Lung microvascular endothelial cell (primary cell): ENCODE measurements at places on chromosomes 3 and 15. TPM values are rescaled to one million over a fixed set of nuclear protein-coding genes. Genes with fewer than 3 reads are reported as not detected.

CLDN18 gene
- total RNA-seq: not detected in 2 replicates

ZNF620 gene
- 3.5 and 6.5 TPM in 2 replicates for total RNA-seq

SNAP23 gene
- total RNA-seq: 148 and 150 TPM in 2 replicates

EFHB gene
- total RNA-seq: under 0.01 and 0.20 TPM in 2 replicates

SLC2A2 gene
- not detected in 2 replicates for total RNA-seq

- no peak for DNase-seq
These were observed 63.7 kb upstream of the SMAD6 start for GRCh38 chr15:66638377-66638776.

- no peak for DNase-seq
These were observed 77.7 kb downstream of the CRYGS start for GRCh38 chr3:186466391-186466974.

DNA sequence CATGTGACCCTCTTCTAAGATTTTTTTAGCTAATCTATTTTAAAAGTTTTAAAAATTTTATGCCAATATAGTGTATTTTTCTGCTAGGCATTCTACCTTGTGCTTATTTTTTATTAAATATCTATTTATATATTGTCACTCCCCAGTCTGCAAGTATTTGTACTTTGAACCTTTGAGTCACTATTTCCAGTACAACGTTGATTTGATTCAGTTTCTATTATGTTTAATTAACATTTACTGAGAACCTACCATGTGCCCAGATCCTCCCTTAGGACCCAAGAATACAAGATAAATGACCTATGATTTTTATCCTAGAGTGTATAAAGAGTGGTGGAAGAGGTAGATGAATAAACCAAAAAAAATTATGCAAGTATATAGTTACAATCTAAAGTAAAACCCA lies 311.2 kb downstream of the DOCK3 start:
- DNase-seq: no peak

GRCh38 chr3:11480663-11481298 lies 162.9 kb downstream of the VGLL4 start:
- DNase-seq: no peak

DNA sequence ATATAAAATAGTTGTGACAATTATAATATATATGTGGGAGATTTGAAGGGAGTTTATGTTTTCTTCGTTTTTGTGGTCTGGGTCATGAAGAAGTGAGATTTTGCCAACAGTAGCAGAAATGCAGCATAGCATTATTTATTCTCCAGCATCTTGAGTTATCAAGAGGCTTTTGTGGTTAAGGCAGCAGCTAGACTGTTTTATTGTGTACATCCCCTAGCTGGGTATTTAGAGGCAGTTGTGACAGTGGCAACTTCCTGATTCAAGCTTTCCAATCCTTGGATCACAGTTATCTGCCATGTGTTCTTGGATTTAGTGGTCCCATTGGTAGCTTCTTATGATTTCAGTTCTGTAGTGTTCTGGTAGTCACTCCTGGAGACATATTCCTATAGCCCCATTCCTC lies 29.0 kb downstream of the ARIH1 start:
- DNase-seq: no peak

DNA sequence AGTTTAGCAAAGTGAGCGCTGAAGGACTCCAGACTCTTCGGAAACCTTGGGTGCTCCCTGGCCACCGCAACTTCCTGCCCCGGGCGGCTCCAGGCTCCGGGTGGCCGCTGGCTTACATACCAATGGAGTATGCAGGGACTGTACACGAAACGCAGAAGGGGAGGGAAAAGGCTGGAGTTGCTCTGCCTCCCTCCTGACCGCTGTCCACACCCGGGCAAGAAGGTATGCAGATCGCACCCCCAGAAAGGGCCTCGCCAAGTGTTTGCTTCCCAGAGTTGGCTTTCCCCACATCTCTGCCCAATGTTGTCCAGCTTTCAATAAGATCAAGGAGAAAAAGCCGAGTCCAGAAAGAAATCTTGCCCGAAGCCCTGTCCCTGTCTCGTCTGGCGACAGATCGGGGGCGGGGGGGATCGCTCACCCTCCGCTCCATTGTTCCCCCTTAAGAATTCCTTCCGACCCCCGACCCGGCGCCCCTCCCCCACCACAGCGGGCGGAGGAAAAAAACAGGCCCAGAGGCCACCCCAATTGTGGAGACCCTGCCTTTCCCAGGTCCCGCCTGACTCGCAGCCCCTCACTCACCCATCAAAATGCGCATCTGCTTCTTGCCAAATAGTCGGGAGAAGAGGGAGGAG lies 533 bp downstream of the ARF4 start:
- DNase-seq: peak; percentile 77

DNA sequence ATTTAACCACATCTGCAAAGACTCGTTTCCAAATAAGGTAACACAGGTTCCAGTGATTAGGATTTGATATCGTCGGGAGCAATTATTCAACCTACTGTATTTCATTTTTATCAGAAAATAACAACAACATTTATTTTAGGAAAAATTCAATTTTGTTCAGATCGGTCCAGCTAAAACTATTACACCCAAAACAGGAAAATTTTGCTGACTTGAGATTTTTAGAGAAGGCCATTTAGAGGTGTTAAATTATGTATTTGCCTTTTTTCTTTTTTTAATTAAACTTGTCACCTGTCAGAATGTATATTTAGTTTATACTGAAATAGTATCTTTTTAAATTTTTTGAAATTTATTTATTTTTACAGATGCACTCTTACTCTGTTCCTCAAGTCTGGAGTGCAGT lies 81.3 kb downstream of the ARHGAP31 start:
- DNase-seq: no peak

- no peak for DNase-seq
These were observed 405.9 kb upstream of the GRM7 start for GRCh38 chr3:6455031-6455430.

DNA sequence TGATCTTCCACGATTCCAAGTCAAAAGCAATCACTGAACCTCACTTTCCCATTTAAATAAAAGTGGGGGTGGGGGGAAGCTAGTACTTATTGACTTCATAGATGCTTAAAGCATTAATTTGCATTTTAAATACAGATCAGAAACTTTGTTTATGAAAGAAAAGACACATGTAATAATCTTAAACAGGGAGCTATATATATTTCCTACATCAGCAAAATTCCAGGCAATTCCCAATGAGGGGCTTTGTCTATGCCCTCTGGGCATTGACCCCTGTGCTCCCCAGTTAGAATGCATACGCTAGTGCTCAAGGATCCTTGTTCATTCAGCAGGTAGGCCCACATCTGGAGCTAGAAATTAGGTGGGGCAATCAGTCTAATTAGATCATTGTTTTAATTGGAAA lies 20.0 kb downstream of the SERPINI2 start:
- no peak for DNase-seq

- DNase-seq: no peak
These were observed 91.7 kb upstream of the PDZRN3 start for GRCh38 chr3:73716418-73716817.

DNA sequence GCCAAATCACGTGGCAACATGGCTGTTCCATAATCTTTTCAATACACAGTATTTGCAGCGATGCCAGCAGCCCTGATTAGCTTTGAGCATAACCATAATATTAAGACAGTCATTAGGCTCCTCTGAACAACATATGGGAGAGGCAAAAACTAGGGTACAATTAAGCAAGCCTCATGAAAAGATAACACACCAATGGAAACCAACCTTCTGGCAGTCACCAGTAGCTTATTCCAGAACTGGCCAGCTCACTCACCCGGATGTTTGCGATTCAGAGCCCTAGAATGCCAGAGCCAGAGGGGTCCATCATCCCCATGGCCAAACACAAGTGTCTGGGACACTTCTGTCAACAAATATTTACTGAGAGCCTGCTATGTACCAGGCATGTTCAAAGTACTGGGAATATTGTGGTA lies 48.8 kb upstream of the PLXND1 start:
- no peak for DNase-seq
